ENCODE measurements at places on chromosomes 5 and 9.

- no peak for DNase-seq
Measured at GRCh38 chr5:44774279-44774880, 34.4 kb upstream of the MRPS30 start.

GRCh38 chr9:129640871-129641749, 841 bp downstream of the ASB6 start:
- no peak for DNase-seq

DNA sequence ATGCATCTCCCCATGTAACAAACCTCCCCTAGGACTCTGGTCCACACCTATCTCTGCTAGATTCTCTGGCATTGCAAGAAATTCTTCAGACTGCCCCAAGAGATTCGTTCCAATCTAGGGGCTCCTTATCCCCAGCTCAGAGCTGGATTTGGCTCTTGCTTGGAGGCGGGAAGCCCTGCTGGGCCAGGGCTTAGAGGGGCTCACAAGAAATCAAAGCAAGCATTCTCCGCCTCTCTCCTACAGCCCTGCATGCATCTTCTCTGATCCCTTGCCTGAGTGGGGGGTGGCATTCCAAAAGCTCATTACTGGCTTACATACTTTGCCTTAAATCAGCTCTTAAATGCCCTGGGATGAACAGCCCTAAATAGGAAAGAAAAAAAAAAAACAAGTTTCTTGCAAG, 75.8 kb downstream of the KCNIP1 start:
- DNase-seq = peak; percentile 32

DNA sequence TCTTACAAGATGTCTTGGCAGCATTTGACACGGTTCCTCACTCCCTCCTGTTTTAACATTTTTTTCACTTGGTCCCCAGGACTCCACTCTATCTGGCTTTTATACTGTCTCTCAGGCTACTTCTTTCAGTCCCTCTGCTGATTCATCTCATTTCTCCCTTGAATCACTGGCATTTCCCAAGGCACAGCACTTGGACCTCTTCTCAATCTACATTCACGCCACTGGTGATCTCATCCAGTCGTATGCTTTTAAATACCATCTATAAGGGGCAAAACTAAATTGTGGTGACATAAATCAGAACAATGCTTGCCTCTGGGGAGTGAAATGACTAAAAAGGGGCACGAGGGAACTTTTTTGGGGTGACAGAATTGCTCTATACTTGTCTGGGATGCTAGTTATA, 47.1 kb downstream of the MAPKAP1 start:
- no peak for DNase-seq

DNA sequence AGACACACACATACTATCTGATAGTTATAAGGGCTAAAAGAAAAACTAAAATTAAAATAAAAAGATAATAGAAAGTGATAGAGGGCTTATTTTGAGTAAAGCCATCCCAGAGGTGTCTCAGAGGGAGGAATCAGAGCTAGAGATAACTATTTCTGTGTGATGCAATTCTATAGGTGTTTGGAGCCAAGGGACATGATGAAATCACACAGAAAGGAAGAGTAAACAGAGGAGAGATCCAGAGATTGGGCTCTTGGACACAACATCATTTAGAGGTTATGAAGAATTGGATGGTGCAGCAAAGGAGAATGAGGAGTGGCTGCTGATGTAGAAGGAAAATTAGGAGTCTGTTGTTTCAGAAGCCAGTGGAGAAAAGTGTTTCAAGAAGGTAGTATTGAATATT, 393.5 kb downstream of the DIRAS2 start:
- DNase-seq = no peak
